ENCODE measurements at places on chromosomes 2 and 18.

- no peak overlapping the region for H3K27ac ChIP-seq
- no peak for DNase-seq
- H3K27me3 ChIP-seq, result no peaks in the 10 kb centered on the region
- H3K4me1 ChIP-seq, result peaks cover 16% of the 10 kb centered on the region
These were observed 168.9 kb downstream of the ANTXR1 start for GRCh38 chr2:69181806-69182427.

GRCh38 chr18:50074404-50074803, 120.5 kb downstream of the MYO5B start:
- no peak for DNase-seq
- no peak overlapping the region for H3K27ac ChIP-seq
- no peak overlapping the region for H3K4me3 ChIP-seq
- no peaks in the 10 kb centered on the region for H3K36me3 ChIP-seq

DNA sequence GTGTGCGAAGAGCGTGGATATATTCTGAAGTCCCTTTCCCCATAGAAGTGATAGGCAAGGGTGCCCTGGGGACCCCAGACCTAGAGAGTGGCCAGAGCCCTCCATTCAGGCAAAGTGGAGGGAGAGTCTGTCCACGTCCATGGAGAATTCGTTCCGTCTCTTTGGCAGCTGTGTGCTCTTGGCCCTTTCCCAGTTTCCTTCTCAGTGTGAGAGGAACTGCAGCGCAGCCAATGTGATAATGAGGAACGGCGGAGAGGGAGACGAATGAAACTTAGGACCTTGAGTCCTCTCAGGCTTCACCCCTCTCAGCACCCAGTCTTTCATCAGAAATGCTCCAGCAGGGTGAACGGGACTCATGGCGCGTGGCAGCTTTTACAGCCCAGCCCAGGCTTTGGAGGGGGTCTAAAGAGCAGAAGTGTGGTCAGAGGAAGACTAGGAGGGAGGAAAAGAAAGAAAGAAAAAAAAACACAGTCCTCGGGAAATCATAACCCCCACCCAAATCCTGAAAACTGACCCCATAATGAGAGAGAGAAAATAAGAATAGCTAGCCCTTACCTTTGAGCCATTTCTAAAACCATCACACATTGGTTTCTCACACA, 95.0 kb upstream of the RIOK3 start:
- peak; percentile 77 for DNase-seq
- no peaks in the 10 kb centered on the region for H3K36me3 ChIP-seq
- peaks cover 8% of the 10 kb centered on the region for H3K4me1 ChIP-seq
- H3K27ac ChIP-seq, result no peak overlapping the region
- H3K27me3 ChIP-seq, result no peaks in the 10 kb centered on the region

DNA sequence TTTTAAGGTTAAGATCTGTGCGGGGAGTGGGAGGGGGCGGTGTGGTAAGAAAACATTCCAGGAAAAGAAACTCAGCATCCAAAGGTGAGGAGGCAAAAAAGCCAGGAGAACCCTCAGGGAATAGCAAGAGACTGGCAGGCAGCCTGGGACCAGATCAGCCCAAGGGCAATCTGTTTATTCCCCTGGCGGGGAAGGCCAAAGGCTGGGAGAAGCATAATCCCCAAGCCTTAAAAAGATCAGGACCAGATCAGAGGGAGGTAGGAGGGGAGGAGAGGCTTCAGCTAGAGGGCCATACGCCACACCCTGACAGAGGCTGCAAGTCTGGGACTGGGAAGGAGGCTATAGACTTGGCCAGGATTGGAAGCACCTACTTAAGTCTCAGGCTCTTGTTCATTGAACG, 163.0 kb upstream of the PXDN start:
- no peak overlapping the region for H3K4me3 ChIP-seq
- no peaks in the 10 kb centered on the region for H3K4me1 ChIP-seq
- DNase-seq, result no peak
- H3K36me3 ChIP-seq, result no peaks in the 10 kb centered on the region
- H3K27ac ChIP-seq, result no peak overlapping the region

DNA sequence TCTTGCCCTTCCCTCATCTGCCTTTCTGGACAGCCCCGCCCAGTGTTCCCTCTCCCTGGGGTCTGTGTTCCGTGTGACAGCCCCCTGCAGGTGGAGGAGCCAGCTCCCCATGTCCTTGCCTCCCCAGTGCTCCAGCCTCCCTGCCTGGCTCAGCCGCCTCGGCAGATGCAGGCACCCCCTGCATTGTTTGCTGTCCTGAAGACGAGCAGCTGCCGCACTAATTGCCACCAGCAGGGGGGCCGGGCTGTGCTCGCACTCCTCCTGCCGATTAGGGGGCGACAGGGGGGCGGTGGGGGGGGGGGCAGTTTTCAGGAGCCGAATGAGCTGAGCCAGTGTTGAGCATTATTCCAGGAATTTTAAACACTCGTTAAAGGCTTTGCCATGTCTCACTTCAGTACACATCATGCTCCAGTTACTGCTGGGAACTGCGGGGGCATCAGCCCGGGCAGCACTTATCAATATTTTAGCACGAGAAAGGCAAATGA, 23.3 kb downstream of the SIX3 start:
- no peak for DNase-seq
- H3K27me3 ChIP-seq, result no peaks in the 10 kb centered on the region
- no peak overlapping the region for H3K4me3 ChIP-seq
- no peaks in the 10 kb centered on the region for H3K4me1 ChIP-seq
- no peaks in the 10 kb centered on the region for H3K36me3 ChIP-seq

Measured in ovary (tissue), 10 donors.